ENCODE measurements at places on chromosomes 1 and 21.

GRCh38 chr21:31678478-31678877 lies 19.0 kb downstream of the SOD1 start:
- no peak for DNase-seq

DNA sequence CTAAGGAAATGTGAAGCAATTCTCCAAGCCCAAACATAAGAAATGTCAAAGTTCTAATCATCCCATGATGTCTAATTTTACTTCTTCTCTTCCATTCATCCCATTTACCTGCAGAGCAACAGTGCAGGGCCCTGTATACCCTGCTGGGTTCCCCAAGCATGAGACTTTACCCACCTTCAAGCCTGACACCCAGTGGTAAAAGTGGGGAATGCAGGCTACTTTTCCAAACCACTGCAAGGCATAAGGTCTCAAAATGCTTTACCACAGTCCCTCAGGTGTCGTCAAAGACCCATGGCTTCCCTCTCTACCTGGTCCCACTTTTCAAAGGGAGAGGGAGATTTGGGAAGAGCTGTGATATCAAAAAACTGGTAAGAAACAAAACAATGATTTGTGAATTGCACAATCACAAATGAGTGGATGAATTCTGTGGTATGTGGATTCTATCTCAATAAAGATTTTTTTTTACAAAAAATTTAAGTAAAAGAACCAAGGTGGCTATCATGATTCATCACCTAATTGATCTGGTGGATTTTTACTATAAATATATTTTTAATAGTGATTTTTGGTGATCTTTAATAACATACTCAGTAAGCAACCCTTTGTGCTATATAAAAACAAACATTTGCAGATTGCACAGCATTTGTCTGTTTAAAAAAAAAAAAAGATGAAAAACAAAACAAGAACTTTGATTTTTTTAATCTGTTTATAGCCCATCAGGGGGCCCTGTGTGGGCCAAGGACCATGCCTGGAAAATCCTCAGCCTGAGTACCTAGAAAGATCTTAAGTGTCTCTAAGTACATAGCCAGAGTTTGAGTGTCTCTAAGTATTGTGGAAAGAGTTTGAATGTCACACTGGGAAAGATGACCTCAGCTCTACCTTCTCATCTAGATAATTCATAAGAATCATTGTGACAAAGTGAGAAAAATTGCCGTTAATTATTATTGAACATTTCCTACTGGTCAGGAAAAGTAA lies 73.1 kb upstream of the GJB5 start:
- peak; percentile 25 for DNase-seq

GRCh38 chr1:33608825-33609400 lies 136.5 kb downstream of the ZSCAN20 start:
- no peak for DNase-seq

DNA sequence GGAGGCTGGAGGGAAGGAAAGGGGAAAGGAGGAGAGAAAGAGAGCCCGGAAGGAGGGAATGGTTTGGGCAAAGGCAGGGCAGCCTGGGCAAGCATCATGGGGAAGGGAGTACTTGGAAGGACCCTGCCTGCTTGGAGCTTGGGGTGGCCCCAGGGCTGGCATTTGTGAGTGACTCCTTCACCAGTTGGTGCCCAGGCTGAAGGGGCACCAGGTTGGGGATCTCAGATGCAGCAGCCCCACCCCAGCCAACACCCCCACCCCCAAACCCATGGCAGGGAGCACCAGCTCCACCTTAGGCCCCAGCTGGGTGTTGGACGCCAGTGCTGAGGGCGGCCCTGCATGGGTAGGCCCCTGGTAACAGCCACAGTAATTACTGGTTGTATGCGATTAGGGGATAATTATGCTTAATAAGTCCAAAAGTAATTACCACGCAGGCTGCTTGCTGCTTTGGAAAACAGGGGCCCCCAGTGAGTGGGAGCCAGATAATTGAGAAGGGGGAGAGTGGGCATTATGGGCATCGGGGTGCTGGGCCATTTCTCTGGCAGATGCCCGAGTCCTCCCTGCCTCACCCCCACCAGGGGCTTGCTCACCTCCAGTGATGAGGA lies 78.3 kb downstream of the VWA5B1 start:
- no peak for DNase-seq

- DNase-seq: no peak
Observed at GRCh38 chr1:46061146-46061545, 71.3 kb downstream of the PIK3R3 start.

DNA sequence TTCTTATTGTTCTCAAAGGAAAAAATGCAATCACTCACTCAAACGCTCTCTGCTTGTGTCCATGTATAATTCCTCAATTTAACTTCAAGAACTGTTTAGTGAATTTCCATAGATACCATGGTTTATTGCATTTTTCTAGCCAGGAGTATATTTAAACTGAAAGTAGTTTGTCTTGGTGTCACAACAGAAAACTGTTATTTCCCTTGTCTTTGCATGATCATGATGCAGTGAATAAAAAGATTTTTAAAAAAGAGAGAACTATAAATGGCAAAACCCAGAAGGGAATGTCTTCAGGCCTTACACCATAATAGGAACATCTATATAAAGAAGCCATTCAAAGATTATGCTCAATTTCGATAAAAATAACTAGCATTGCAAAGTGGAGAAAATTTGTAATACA lies 523.5 kb upstream of the ADGRL4 start:
- no peak for DNase-seq

- DNase-seq: no peak
Observed at GRCh38 chr1:221040691-221041285, 161.5 kb downstream of the HLX start.

GRCh38 chr1:25099343-25099951 lies 132.9 kb downstream of the SYF2 start:
- DNase-seq: peak; percentile 42

DNA sequence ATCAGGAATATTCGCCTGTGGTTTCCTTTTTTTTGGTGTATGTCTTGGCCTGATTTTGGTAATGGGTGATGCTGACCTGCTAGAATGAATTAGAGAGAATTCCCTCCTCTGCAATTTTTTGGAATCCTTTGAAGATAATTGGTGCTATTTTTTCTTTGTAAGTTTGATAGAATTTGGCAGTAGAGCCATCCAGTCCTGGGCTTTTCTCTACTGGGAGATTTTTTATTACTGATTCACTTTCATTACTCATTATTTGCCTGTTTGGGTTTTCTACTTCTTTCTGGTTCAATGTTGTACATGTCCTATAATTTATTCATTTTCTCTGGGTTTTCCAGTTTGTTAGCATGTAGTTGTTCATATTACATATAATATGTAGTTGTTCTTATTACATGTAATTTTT lies 48.7 kb downstream of the NTMT2 start:
- DNase-seq: no peak

Measured in B cell (primary cell).